ENCODE measurements at places on chromosomes 5 and 9. TPM values are rescaled to one million over a fixed set of nuclear protein-coding genes. Genes with fewer than 3 reads are reported as not detected.

DNA sequence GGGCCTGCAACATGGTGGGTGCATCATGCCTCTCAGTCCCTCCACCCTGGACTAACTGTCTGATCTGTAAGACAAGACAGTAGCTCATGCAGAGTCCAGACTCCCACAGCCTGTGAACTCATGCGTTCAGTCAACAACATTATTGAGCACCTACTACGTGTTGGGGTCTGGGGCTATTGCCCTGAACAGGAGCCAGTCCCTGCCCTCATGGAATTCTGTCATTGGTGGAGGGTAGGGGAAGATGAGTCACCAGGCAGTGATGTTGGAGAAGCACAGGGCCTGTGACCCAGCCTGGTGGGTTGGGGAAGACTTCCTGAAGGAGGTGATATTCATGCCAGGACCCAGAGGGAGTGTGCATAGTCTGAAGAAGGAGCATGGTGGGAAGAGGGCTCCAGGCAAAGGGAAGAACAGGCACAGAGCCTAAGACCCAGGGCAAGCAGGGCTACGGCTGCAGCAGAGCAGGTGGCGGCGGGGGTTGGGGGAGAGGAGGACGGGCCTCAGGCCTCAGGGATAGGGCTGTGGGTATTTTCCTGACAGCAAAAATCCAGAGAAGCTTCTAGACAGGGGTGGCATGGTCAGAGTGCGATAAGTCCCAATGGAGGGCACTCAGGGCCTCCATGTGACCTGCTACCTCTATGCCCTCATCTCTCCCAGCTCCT lies 26.7 kb upstream of the PSD2 start:
- no peak for DNase-seq

DNA sequence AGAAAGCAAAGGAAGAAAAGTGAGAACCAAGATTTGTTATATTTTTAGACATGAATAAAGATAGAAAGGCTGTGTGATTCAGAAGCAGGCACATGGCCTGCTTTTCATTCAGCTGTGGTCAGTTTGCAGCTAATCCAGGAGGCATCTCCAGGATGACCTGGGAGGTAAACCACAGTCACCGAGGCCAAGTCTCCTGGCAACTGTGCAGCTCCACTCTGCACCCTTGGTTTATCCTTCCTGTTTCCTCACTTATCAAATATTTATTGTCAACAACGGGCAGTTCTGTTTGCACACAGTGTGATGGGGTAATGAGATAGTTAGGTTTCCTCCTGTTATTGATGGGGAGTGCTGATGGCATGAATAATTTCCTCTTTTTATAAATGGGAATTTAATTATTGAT lies 243.0 kb downstream of the PSAT1 start:
- DNase-seq = no peak

FOXD4L6 gene
- not detected for total RNA-seq

GRCh38 chr9:81886665-81887064 lies 41.6 kb upstream of the SPATA31D4 start:
- DNase-seq = no peak

DNA sequence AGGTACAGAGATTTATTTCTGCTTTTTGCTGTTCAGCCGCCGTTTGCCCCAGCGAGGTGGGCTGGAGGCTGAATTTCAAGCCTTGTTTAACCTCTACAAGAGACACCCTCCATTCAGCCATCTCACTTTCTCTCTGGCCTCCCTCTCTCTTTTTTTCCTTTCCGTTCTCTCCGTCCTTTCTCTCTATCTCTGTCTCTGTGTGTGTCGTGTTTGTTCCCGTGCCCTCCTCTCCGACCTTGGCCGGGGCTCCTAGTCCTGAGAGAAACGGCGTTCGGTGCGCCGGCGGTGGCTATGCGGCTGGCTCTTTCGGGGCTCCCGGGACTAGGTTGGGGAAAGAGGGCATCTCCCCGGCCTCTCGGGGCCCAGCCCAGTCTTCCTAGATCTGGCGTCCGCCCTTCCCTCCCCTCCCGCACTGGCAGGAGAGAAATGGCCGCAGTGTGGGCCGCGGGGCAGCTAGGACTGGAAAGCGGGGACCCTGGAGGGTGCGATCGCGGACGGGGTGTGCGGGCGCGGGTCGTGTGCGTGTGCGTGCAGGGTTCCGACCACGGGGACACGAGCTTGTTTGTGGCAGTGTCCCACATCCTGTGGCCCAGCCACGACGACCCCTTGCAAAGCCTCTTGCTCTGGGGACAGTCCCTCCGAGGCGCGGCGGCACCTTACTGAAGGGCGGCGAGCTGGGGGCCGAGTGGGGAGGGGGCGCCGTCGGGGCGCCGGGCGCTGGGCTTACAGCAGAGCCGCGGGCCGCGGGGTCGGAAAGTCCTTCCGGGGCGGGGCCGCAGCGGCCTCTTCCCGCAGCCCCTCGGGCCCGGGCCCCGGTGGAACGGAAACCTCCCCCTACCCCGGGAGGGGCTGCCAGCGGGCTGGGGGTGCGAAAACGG lies 5.7 kb downstream of the LHX2 start:
- no peak for DNase-seq

DNA sequence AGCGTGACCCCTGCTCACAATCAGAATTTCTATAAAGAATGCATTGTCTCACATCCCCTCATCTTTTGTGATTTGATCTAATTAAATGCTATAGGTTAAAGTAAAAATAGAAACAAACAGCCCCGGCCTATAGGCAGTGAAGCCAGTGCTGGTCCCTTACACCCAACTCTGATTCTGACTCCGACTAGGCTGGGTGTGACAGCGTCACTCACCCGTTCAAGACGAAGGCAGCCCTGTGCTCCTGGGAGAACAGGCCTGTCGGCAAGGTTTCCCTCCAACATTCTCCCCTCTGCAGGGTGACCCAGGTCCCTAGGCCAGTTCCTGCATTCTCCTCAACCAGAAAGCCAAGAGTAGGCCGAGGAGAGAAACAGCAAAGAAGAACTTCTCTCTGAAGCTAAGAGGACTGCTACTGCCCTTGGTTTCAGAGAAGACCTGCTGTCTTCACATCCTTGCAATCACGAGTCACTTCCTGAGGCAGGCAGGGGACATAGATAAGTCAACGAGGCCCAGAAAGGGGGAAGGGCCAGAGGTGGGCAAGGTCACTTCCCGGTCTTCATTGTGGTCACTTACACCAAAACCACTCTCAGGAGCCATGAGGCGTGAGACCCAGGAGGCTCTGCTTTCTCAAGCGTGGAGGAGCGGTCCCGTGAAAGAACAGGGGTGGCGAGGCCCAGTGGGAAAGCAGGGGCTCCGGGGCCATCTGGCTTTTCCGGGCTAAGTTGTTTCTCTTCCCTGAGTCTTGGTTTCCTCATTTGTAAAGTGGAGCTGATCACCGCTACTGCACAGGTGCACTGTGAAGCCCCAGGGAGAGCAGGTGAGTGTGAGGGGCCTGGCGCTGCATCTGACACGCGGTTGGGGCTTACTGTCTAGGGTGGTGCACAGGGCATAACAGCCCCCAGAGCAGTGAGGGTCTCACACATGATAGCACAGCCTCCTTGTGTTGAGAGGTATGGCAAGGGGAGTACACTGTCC lies 200.8 kb downstream of the CRB2 start:
- DNase-seq = no peak

DNA sequence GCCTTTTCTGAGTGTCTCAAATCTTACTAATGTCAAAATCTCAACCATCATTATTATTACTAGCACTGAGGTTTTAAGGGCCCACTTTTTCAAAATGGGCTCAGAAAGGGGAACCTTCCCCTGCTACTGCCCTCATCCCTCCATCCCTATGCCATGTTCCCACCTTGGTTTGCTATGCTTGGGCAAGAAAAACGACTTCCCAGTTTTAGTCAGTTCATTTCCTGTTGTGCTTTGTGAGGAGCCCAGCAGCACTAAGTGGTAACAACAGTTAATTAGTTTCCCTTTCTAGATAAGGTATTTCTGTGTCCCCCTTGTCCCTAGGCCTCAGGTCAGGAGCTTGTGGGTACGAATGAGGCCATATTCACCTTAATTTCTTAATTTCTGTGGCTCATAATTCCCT lies 595.2 kb downstream of the RAB3C start:
- DNase-seq = no peak

Data from lower lobe of right lung (tissue), 2 donors.